ENCODE measurements at places on chromosomes 12 and 14.

DNA sequence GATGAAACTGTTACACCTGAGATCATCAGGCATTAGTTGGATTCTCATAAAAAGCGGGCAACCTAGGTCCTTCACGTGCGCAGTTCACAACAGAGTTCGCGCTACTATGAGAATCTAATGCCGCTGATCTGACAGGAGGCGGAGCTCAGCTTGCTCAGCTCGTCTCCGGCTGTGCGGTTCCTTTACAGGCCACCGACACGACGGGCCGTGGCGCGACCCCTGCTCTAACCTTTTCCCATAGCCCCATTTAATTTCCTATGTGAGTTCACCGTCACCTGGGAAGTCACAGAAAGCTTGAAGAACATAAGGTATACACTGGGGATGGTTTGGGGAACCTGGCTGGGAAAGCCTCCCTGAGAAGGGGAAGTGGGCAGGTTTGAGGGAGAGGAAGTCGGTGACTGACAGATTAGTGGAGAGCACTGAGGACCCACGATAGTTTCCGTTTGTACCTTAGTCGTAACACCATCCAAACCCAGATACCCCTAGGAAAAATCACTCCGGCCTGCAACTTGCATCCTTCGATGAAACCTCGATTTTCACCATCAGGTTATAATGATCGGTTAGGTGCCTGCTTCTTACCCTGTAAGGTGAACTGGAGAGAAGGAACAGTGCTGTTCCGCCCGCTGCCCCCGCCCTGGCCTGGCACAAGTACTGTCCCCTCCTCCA lies 2.8 kb upstream of the AAAS start:
- no peak for ATAC-seq

DNA sequence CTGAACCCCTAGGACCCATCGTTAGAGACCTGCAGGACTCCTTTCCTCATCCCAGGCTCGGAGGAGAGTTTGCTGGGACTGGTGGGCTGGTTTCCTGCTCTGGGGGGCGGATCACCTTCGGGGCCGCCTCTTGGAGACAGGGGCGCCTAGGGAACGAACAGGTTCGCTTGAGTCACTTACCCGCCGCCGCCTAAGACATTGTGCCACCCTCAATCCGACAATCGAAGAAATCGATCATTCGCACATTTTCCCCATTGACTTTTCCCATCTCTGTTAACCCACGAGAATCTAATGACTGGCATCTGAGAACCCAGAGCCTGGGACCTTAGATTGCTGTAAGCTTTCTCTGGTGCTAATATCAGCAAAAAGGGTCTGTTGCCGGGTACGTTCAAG lies 322 bp downstream of the SLC39A9 start:
- peak; percentile 3 for ATAC-seq

DNA sequence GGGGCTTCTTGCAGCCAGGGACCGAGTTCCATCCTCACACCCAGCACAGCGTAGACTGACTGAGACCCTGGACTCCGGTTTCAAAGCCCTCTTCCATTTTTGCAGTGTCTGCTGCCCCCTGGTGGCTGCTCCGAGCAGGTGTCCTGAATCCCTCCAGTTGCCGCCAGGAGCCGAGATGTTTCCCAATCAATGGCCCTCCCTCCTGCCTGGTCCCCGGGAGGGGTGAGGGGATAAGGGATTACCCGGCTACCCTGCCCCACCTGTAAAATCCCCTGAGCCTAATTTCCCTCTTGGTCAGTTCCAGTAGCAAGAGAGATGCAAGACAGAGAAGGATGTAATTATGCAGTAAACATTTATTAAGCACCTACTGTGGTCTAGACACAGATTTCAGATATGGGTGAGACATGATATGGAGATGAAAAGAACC lies 55.0 kb downstream of the PHETA1 start:
- peak; percentile 75 for ATAC-seq

DNA sequence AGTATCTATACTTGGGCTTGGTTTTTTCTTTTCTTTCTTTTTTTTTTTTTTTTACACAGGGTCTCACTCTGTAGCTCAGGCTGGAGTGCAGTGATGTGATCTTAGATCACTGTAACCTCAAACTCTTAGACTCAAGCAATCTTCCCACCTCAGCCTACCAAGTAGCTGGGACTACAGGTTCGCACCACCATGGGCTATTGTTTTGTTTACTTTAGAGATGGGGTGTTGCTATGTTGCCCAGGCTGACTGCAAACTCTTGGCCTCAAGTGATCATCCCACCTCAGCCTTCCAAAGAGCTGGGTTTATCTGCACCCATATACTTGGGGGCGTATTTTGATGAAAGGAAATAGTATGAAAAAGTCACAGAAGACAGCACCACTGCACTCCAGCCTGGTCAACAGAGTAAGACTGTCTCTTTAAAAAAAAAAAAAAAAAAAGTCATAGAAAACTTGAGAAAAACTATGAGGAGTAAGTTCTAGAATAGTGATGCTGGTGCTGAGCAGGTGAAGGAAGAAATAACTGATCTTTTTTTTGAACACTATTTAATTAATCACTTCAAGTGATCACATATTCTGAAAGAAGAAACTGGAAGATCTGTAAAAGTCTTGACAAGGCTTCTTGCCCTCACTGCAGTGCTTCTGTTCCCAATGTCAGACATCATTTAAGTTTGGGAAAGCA lies 53.8 kb upstream of the NPFF start:
- no peak for ATAC-seq

GRCh38 chr14:62778852-62779251 lies 266.4 kb downstream of the KCNH5 start:
- no peak for ATAC-seq
